ENCODE measurements at places on chromosomes 16 and 17. TPM values are rescaled to one million over a fixed set of nuclear protein-coding genes. Genes with fewer than 3 reads are reported as not detected.

The BIRC5 gene
- total RNA-seq = 0.19 TPM

The IL34 gene
- 4.3 TPM for total RNA-seq

DNA sequence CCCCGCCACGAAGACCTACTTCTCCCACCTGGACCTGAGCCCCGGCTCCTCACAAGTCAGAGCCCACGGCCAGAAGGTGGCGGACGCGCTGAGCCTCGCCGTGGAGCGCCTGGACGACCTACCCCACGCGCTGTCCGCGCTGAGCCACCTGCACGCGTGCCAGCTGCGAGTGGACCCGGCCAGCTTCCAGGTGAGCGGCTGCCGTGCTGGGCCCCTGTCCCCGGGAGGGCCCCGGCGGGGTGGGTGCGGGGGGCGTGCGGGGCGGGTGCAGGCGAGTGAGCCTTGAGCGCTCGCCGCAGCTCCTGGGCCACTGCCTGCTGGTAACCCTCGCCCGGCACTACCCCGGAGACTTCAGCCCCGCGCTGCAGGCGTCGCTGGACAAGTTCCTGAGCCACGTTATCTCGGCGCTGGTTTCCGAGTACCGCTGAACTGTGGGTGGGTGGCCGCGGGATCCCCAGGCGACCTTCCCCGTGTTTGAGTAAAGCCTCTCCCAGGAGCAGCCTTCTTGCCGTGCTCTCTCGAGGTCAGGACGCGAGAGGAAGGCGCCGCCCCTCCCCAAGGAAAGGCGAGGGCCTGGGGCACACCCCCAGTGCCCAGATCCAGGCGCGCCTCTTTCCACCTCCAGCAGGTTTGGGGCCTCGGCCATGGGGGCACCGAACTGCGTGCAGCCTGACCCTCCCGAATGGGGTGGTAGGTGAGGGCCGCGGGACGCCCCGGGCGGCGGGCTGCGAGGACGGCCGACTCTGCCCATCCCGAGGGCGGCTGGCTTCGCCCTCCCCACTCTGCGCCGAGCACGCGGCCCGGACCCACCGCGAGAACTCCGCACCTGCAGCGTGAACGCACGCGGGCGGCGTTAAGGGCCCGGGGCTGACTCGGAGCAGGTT is 664 bp downstream of the HBQ1 start:
- no peak for DNase-seq

The MT1E gene
- 379 TPM for total RNA-seq

GRCh38 chr16:86051368-86052114 is 152.6 kb downstream of the IRF8 start:
- peak; percentile 70 for DNase-seq

DNA sequence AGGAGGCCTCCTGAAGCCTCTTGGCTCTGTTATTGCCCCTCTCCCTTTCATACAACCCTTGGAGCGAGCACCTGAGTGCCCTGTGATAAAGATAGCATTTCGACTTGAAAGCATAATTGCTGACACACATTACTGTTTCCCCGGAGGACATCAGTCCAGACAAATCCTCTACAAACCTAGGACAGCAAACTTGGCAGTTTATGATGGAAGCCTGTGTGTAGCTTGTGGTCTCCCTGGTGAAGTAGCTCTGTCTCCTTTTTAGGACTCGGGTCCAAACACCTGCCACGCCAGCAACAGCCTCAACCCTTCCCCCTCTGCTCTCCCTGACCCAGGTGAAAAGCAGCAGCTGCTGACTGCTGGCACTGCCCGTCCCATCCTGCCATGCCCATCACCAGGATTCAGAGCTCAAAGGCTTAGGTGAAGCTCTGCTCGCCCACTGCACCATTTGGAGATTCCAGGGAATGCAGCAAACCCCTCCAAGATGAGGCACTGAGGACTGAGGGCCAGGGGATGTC is 55.9 kb downstream of the IRX6 start:
- DNase-seq = no peak

DNA sequence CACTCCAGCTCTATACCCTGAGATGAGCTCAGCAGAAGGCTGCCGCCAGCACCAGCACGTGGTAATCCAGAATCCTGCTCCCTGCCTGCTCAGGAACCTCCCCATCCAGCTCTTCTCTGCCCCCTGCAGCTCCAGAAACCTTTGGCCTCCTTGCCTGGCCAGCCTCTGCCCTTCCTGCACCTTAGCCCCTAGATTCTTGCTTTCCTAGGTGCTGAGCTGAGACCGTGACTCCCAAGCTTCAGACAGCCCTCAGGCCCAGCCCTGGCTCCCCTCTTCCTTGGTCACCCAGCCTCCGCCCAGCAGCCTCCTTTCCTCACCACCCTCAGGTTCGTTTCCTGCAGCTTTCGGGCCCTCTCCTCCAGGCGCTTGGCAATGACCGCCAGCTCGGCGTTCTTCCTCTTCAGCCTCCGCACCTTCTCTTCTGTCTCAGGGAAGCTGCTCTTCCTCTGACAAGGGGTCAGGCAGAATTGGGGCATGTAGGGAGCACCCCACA is 2.6 kb downstream of the TSPOAP1 start:
- peak; percentile 72 for DNase-seq

DNA sequence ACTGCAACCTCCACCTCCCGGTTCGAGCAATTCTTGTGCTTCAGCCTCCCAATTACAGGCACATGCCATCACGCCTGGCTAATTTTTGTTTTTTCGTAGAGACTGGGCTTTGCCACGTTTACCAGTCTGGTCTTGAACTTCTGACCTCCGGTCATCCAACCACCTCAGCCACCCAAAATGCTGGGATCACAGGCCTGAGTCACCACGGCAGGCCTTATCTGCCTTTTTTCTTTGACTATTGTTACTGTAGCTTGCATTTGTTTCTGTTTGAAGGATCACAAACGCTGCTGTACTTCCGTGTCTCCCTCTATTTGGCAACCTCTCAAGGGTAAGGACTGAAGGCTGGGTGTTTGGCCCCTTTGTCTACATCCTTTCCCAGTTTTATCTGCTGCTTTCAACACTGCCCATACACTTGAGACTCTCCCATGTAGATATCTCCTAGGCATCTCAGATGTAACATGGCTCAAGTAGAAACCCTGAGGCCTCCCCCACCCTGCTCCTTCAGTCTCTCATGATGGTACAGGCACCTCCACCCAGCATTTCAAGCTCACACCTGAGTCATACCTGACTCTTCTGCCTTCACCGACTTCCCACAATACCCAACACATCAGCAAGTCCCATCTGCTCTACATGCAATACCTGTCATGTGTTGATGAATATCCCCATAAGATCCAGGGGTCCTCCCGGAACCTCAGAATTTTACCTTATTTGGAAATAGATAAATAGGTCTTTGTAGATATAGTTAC is 219.0 kb downstream of the CPPED1 start:
- peak; percentile 29 for DNase-seq

GRCh38 chr17:2062571-2063183 is 7.8 kb downstream of the HIC1 start:
- DNase-seq = peak; percentile 79
